ENCODE measurements at places on chromosomes 6 and 20. TPM values are rescaled to one million over a fixed set of nuclear protein-coding genes. Genes with fewer than 3 reads are reported as not detected.

The LINC00237 gene
- total RNA-seq = not detected

The TMC2 gene
- not detected for total RNA-seq

The MUC21 gene
- not detected for total RNA-seq

The ZKSCAN3 gene
- 5.9 TPM for total RNA-seq

The NFYA gene
- total RNA-seq = 25.7 TPM

- no peak for DNase-seq
These were observed 429.7 kb upstream of the RUNX2 start for GRCh38 chr6:44898296-44898930.

GRCh38 chr6:157569543-157569942 lies 188.6 kb downstream of the ZDHHC14 start:
- no peak for DNase-seq

GRCh38 chr6:31736021-31736767 lies at the start of gene CLIC1:
Gene CLIC1 (minus strand): TSS chr6:31736530. CDS start chr6:31736300, 230 bp downstream.
- peak; percentile 89 for DNase-seq

GRCh38 chr6:122740091-122740490 lies 39.4 kb upstream of the FABP7 start:
- DNase-seq = no peak

Data from Caki2 (cell line).